ENCODE measurements at places on chromosomes 6 and 20.

DNA sequence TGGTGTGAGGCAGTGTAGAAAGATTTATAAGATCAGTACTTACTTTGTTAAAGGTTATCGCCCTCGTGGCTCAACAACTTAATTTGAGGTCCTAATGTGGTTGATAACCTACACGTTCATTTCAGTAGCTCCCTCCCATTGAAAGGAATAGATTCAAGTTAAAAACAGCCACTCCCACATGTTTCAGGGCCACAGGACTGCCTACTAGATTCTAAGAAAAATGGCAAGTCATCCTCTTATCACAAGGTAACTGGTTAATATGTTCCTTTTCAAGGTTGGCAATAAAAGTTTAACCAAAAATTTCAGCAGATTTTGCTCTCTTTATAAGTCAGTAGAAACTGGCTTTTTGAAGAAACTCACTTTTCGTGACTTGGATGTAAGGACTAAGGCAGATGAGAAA is 17.1 kb downstream of the GSTA2 start:
- no peak for DNase-seq

DNA sequence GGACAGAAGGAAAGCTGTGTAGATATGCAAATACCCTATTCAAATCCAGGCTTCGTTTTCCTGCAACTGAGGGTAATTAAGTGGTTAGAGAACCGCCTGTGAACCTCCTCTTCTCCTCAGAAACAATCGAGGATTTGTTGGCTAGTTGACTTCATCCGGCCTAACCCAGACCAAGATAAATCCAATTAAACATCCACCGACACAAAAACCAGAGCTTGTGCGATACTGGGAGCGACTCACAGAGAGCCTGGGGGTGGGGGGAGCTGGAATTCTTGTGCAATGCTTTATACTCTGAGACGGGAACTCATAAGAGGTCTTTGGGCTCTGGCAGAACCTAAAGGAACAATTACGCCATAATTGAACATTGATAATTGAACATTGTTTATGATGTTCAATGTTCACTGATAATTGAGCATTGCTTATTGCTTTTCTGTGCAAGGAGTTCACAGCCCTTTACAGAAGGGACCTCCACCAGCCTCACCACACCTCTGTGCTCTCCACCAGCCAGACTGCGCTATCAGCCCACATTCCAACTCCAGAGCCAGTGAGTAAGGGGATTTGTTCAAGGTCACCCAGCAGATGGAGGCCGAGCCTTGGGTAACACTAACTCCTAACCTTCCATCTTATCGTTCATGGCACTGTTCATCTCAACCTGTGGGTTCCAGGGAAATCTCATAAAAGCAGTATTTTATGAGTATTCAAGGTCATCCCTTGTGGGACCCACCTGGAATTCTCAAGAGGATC is 429.6 kb upstream of the JARID2 start:
- no peak for DNase-seq

DNA sequence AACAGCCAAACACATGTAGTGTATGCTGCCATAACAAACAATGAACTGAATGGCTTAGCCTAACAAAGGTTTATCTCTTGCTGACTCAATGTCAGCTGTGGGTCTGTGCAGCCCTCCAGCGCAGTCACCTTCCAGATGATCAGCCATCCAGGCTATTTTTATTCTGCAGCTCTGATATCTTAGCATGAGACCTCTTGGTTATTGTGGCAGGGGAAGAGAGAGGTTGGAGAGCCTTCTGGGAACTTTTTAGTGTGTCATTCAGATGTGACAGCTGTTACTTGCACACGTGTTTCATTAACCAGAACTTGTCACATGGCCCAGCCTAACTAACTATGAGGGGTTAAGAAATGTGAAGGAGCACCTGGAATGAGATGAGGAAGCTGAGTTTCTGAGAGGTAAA is 202.5 kb downstream of the DHX35 start:
- no peak for DNase-seq

- no peak for DNase-seq
These were observed 1.4 kb upstream of the CEP43 start for GRCh38 chr6:166997768-166998255.

DNA sequence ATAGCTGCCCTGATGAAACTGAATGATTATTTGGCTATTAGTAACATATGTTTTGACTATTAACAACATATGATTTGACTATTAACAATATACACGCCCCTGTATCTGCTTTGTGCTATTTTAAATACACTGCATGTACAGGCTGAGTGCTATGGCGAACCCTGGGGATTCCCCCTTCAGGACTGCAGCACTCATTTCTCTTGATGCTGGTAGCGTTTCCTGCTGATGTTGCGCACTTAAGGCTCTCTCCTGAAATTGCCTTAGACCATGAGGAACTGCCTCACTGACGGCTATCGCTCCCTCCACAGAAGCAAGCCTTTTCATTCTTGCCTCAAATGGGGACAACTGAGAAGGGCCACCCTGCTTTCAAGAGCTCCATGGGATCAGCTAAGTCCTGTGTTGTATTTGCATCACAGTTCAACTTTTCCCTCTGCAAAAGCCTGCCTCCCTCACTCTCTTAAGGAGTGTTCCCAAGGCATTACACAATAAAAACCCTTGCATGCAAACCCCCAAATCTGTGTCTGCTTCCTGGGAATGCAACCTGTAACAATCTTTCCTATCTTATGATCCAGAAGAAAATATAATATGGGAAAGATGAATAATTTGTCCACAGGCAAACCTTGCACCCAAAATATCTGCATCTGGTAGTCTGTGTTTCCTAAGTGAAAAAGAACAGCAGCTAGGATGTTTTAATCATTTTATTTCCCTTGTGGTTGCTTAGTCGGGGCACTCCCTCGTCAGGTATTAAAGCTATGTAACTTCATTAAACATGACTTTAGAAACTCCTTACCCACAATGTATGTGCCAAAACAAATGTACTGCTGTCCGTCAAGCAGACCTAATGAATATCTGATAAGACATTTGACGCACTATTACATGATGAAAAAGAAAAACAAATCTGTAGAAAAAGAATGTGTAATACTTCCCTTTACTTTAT is 456.4 kb downstream of the COL12A1 start:
- DNase-seq = no peak

GRCh38 chr6:79048611-79049010 is 29.4 kb downstream of the PHIP start:
- no peak for DNase-seq

- no peak for DNase-seq
These were observed 65.9 kb downstream of the FAM184A start for GRCh38 chr6:119012521-119012920.

DNA sequence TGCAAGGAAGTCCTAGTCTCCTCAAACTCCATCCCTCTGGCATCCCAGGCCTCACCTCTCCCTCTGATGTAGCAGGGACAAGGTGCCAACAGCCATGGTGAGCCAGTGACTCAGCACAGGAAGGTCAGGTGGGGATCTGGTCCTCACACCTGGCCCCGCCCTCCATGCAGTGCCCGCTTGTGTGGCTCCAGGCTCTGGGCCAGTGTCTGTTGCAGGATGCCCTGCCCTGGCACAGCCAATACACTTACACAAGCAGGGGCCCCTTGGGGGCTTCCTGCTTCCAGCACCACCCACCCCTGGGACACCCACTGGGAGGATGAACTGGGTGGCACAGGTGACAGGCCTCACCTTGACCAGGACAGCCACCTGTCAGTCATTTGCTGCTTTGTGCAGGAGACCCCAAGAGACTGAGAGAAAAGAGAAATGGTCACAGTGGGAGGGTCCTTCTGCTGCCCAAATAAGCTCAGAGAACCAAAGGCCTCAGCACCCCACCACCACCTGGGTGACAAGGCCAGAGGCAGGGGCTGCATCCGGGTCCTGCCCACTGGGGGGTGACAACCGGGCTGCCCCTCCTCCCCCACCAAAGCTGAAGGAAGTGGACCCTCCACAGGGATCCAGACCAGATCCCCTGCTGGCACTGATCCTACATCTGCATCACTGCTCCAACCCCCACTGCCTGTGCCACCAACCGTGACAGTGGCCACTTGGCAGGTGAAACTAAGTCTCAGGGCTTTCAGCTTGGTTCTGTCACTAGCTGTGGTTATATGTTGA is 658.8 kb upstream of the DEFB115 start:
- no peak for DNase-seq

DNA sequence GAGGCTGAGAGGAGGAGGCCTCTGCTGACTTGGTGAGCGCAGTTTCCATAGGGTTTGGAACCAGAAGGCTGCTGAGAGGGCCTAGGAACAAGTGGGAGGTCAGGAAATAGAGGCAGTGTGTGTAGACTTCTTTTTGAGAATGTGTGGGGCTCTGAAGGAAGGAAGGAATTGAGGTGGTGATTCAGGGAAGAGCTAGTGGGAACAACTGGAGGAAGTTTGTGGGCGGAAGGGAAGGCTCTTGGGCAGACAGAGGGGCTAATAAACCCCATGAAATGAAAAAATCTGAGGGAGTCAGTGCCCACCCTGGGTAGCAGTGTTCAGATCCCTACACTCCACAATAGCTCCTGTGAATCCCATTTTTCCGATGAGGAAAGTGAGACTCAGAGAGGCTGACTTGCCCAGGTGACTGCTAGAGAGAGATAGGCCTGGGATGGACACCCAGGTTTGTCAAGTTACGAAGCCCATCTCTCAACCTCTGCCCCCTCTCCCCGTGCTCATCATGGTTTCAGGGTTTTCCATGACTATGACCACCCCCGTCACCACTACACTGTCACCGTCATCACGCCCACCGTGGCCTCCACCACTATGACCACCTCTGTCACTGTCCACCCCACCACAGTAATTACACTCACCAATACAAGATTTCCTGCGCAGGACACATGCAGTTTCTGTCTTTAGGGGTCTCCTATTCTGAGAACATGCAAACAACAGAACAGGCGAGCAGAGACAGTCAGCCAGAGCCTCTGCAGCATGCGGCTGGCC is 106.4 kb downstream of the MRPL14 start:
- no peak for DNase-seq

DNA sequence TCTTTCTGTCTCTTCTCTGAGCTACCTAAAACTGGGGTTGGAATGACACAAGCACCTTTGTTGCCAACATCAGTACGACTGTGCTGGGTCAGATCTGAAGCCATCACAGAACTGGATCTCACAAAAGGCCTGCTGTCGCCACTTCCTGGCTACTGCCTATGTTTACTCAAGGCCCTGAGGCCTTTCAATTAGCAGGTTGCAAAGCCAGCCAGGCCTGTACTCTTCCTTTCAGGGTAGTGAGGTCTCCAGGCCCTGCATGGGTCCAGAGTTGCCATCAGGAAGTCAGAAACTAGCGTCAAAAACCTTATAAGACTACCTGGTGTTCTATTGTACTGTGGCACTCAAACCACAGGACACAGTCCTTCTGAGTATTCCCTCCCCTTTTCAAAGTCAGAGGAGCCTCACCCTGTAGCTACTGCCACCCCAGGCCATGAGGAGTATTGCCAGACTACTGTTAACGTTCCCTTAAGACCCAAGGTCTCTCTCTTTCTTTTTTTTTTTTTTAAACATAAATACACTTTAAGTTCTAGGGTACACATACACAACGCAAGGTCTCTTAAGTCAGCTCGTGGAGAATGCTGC is 937.4 kb upstream of the GJE1 start:
- DNase-seq = no peak

DNA sequence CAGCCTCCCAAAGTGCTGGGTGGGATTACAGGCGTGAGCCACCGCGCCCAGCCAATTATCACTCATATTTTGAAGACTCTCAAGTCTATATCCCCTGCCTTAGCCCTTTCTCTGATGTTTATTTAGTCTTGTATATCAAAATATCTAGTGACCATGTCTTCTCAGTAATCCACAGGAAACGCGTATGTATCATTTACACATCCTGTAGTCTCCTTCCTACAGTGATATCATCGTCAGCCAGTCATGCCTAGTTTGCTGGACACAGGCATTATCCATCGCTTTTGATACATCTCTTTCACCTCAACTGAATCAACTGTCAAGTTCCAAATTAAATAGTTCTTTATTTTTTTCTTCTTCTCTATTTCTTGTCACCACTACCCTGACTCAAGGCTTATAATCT is 223.7 kb downstream of the NKAIN2 start:
- DNase-seq = no peak

- no peak for DNase-seq
These were observed 101.9 kb upstream of the NAA20 start for GRCh38 chr20:19915111-19915798.

GRCh38 chr20:48789185-48789668 is 38.6 kb downstream of the PREX1 start:
- no peak for DNase-seq

GRCh38 chr6:83044091-83044768 is 21.4 kb downstream of the UBE3D start:
- no peak for DNase-seq

- no peak for DNase-seq
These were observed 308.1 kb downstream of the FOXC1 start for GRCh38 chr6:1917626-1918371.

GRCh38 chr20:23568320-23568970 is at the start of gene CST9L:
Gene CST9L (minus strand): TSS chr20:23568484. CDS start chr20:23568450, 34 bp downstream.
- no peak for DNase-seq

GRCh38 chr20:35269055-35269781 is 8.7 kb downstream of the MMP24OS start:
- no peak for DNase-seq

DNA sequence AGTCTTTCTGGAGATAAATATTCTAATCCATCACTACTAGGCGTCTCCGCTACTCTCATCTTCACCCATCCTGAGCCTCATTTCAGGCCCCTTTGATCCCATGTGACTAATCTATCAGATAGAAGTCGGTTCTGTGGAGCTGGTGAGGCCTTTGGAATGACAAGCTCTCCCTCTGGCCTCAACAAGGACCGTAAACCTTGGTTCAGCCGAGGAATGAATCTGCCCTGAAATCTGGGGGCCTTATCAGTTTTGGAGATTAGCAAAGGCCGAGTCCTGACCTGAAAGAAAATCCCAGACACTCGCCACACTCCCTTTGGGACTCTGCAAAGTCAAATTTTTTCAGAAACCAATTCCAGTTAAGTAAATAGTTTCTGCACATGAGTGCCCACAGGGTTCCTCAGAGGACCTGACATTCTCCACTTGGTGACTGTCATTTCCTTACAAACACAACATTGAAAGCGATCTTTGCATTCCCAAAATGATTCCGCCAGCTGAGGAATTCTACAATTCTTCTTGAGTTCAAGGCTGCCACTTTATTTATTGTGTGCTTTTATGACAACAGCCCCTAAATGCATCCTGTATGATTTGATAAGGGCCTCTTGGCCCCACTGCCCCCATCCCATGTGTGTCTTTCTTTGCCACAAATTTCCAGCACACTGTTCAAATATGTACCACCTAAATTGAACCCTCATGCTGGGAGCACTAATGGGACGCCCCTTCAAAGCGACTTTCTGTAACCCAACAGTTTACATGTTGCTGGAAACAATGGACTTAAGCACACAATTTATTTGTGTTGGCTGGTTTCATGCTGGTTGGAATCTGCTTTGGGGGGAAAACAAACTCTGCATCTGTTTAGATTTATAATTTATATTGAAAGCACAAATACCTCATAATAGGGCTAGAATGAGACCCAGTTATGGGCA is 10.0 kb upstream of the RIPOR3 start:
- DNase-seq = no peak

GRCh38 chr20:25547063-25547462 is 38.3 kb downstream of the NINL start:
- no peak for DNase-seq

GRCh38 chr6:28978133-28978491 is 27.0 kb downstream of the ZNF311 start:
- no peak for DNase-seq

GRCh38 chr6:20409427-20409971 is 7.8 kb downstream of the E2F3 start:
- DNase-seq = no peak

GRCh38 chr20:23179766-23180403 is 93.8 kb upstream of the CD93 start:
- no peak for DNase-seq

- no peak for DNase-seq
These were observed 833.0 kb downstream of the EPHA7 start for GRCh38 chr6:92586236-92586977.

Data from NCI-H187 treated with DMSO at 0.1 percent for 48 hours (cell line).